ENCODE measurements at places on chromosomes 16 and 17. TPM values are rescaled to one million over a fixed set of nuclear protein-coding genes. Genes with fewer than 3 reads are reported as not detected.

DNA sequence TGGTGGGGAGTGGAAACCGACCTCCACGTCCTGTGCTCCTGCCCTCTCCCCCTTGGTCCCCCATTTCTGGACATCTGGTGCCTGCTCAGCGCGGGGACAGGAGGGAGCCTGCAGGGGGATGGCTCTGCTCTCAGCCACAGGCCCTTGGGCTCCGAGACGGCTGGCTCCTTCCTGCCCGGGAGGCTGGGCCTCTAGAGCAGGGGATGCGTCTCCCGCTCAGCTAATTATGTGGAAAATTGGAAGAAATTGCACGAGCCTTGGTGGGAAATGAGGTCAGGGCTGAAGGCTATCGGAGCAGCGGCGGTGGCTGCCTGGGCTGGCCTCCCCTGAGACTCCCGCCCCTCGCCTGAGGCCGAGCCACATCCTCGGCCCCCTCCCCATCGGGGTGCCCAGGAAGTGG lies 154.6 kb upstream of the CIBAR2 start:
- no peak for DNase-seq
- H3K4me1 ChIP-seq: no peaks in the 10 kb centered on the region
- H3K4me3 ChIP-seq: no peak overlapping the region
- no peaks in the 10 kb centered on the region for H3K36me3 ChIP-seq
- no peaks in the 10 kb centered on the region for H3K27me3 ChIP-seq

DNA sequence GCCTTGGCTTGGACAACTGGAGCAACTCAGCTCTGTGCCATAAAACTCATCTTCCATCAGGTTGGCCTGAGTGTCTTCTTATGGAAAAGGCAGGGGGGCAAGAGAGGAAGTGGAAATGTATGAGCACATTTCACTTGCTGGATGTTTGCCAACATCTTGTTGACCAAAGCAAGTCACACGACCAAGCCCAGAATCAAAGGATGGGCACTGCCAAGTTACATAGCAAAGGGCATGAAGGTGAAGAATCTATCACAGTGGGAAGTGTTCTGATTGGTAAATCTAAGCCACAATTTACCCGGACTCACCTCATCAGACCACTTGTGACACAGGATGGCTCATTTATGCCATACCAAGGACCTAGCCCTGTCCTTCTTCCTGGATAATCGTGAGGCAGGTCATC lies 310.5 kb upstream of the IRX5 start:
- H3K36me3 ChIP-seq: no peaks in the 10 kb centered on the region
- H3K27me3 ChIP-seq: no peaks in the 10 kb centered on the region
- H3K4me1 ChIP-seq: no peaks in the 10 kb centered on the region
- DNase-seq: no peak

DNA sequence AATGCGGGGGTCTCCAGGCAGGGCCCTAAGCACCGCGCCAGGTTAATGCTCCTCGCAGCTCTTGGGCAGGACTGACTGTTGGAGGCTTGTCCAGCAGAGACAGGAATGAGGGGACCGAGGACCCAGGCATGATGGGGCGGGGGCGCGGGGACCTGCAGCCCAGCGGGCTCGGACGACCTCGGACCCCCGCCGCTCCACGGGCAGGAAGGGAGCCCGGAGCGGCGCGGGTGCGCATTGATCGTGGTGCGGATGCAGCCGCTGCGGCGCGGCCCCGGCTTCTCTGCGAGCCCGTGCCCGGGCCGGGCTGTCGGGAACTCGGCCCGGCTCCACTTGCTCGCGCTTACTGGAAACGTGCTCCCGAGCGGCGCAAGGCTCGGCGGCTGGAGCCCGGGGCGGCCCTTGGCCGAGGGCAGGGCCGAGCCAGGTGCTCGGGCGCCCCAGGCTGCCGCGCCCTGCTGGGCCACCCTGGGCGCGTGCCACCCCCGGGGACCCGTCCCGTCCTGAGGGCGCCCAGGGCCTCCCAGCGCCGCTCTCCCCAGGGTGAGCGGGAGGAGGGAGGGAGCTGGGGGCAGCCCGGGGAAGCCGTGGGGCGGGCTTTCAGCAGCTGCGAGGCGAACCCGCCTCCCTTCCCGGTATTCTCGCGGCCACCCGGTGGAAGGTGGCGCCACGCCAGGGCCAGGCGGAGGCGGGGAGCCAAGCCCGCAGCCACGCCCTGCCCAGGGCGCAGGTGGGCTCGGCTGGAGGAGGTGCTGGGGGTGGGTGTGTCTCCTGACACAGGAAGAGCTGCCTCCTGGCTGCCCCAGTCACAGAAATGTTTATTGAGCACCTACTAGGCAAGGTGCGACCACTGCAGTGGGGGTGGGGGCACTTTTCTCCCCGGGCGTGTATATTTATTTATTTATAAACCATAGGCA lies 45.9 kb downstream of the SOCS3 start:
- peak; percentile 92 for DNase-seq
- no peaks in the 10 kb centered on the region for H3K4me1 ChIP-seq
- peak overlapping the region; percentile 59 for H3K4me3 ChIP-seq
- H3K27ac ChIP-seq: no peak overlapping the region
- no peaks in the 10 kb centered on the region for H3K27me3 ChIP-seq

DNA sequence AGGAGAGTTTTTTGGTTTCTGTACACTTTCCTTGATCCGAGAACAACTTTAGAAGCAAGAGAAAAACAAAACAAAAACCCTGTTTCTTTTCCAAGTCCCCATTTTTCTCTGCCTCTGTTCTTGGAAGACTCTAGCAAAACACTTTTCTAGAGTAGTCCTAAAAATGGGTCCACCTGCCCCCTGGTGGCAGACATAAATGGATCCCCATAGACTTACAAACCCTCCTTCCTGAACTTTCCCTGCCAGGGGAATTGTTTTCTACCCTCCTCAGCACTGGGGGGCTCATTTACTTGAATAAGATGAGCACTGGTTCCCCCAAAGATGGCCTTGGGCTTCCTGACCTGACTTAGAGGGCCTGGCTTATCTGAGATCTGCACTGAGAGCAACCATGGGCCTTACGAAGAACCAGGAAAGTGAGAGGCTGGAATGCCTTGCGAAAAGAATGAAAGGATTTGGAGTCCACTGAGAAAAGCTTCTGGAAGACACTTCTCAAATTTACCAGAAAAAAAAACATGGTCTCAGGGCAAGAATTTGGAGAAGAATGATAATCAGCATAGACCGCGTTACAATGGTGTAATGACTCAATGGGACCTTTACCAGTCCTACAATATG lies 48.0 kb upstream of the CDYL2 start:
- no peak overlapping the region for H3K4me3 ChIP-seq
- H3K27me3 ChIP-seq: no peaks in the 10 kb centered on the region
- H3K36me3 ChIP-seq: no peaks in the 10 kb centered on the region
- DNase-seq: no peak
- H3K27ac ChIP-seq: no peak overlapping the region

KRTAP4-5 gene
- total RNA-seq: not detected

GRCh38 chr17:45383003-45383402 lies 49.7 kb downstream of the ARHGAP27 start:
- no peak for DNase-seq
- H3K36me3 ChIP-seq: no peaks in the 10 kb centered on the region
- H3K4me1 ChIP-seq: no peaks in the 10 kb centered on the region

LDHD gene
- 5.6 TPM for total RNA-seq

CCR7 gene
- 0.84 TPM for total RNA-seq

DNA sequence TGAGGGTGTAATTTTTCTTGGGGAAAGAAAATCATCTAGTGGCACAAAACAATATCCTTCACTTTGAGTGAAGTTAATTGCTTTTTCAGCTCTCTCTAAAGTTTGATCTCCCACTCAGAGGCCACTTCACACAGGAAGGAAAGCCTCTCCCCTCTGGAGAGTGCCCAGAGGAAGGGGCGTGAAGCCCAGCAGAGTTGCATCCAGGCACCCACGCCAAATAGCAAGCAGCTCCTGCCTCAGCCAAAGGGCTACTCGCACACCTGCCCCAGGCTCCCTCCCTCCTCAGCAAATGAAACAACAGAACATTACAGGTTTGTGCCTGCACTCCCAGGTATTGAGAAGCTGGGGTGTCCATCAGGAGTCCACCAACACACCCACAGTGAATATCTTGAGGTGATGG lies 183.0 kb upstream of the RPL38 start:
- H3K36me3 ChIP-seq: no peaks in the 10 kb centered on the region
- DNase-seq: no peak
- H3K4me3 ChIP-seq: no peak overlapping the region
- no peaks in the 10 kb centered on the region for H3K27me3 ChIP-seq
- H3K4me1 ChIP-seq: no peaks in the 10 kb centered on the region

DNA sequence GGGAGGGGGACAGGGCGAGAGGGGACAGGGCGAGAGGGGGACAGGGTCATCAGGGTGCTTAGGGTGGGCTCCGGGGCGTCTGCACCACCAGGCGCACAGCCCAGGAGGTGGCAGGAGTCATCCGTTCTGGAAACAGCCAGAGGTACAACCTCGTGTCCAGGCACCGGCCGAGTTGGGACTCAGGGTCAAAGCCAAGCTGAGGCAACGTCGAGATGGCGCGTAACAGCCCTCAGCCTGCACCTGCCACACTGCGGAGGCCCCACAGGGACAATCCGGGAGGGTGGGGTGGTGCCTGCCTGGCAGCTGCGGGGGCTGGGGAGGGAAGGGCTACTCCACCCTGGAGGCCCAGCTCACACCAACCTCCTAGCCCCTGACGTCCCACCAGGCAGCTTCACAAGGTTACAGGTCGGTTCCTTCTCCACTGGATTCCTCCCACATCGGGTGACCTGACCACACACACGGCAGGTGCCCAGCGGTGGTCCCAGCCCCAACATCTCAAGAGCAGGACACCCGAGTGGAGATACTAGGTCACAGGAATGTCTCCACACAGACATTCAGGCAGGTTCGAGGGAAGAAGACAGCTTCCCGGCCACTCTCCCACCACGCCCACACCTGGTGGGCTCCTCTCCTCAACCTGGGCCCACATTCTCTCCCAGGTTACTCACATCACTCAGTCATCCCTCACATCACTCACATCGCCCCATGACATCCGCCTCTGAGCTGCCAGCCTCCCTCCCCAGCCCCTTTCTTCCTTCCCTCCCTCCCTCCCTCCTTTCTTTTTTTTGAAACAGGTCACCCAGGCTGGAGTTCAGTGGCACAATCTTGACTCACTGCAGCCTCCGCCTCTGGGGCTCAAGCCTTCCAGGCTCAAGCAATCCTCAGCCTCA lies 47.3 kb downstream of the RPH3AL start:
- no peak overlapping the region for H3K27ac ChIP-seq
- H3K4me1 ChIP-seq: no peaks in the 10 kb centered on the region
- no peaks in the 10 kb centered on the region for H3K27me3 ChIP-seq
- H3K4me3 ChIP-seq: no peak overlapping the region
- H3K36me3 ChIP-seq: no peaks in the 10 kb centered on the region

GRCh38 chr16:85853547-85854545 lies 45.1 kb upstream of the IRF8 start:
- no peaks in the 10 kb centered on the region for H3K27me3 ChIP-seq
- DNase-seq: no peak
- no peaks in the 10 kb centered on the region for H3K36me3 ChIP-seq

ERI2 gene
- 6.7 TPM for total RNA-seq

DNA sequence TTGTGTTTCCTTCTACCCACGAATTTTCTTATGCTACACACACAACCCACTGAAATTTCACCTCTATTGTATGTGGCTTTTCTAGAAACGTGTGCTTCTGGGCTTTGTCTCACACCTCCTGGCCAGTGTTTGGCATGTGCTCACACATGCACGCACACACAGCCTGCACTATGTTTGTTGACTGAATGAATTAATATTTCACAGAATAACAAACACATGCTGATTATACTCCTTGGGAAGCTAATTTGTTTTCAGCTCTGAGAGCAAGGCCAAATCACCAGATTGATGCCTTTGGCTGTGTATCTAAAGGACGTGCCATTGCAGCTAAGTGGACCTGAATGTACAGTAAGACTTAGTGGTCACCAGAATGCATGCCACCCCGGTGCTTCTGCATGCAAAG lies 210.7 kb downstream of the WWOX start:
- no peaks in the 10 kb centered on the region for H3K27me3 ChIP-seq
- no peaks in the 10 kb centered on the region for H3K36me3 ChIP-seq
- no peak overlapping the region for H3K4me3 ChIP-seq
- no peaks in the 10 kb centered on the region for H3K4me1 ChIP-seq
- no peak for DNase-seq

SLC13A2 gene
- total RNA-seq: not detected

PGAP6 gene
- total RNA-seq: 38.9 TPM

DNA sequence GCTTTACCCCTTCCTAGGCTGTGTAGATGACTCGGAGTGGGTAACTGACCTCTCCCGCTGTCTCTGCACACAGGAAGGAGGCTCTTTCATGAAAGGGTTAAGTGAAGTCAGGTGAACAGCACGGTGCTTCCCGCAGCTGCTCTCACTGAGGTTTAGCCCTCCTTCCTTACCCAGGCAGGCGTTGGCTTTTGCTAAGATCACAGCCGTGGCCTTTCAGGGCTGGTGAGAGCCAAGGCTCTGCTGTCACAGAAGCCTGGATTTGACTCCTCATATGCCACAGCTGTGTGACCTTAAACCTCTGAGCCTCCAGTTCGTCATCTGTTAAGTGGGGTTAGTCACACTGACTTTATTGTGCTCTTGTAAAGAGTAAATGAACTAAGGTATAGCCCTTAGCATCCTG lies 90.9 kb upstream of the PLCG2 start:
- H3K4me1 ChIP-seq: no peaks in the 10 kb centered on the region
- no peak overlapping the region for H3K4me3 ChIP-seq
- H3K36me3 ChIP-seq: no peaks in the 10 kb centered on the region
- DNase-seq: no peak

GRCh38 chr17:21043296-21044232 lies 753 bp upstream of the USP22 start:
- H3K4me3 ChIP-seq: peak overlapping the region; percentile 23
- no peaks in the 10 kb centered on the region for H3K27me3 ChIP-seq
- H3K27ac ChIP-seq: no peak overlapping the region
- H3K36me3 ChIP-seq: no peaks in the 10 kb centered on the region

DNA sequence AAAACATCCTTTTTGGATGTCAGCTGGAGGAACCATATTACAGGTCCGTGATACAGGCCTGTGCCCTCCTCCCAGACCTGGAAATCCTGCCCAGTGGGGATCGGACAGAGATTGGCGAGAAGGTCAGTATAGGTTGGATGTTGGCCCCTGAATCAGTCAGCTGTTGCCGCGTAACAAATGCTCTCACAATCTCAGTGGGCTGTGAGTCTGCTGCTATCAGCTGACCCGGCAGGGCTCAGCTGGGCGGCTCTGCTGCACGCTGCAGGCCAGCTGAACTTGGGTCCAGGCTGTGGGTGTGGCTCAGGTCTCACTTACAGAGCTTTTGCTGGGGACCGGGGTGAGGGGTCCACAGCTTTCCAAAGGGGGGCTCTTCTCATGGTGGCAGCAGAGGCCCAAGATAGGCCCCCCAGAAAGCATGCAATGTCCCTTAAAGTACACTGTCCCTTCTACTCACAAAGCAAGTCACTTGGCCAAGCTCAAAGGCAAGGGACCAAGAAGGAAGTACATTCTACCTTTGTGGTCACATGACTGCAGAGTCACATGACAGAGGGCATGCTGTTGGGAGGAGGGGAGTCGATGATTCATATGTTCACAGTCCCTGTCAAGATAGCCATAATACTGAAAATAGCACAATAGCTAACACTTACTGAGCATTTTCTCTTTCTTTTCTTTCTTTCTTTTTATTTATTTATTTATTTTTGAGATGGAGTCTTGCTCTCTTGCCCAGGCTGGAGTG lies 134.2 kb downstream of the ABCC1 start:
- H3K27me3 ChIP-seq: no peaks in the 10 kb centered on the region
- no peak overlapping the region for H3K4me3 ChIP-seq
- no peaks in the 10 kb centered on the region for H3K36me3 ChIP-seq
- H3K27ac ChIP-seq: no peak overlapping the region
- DNase-seq: no peak

Measured in aorta (tissue), 5 donors.